ENCODE measurements at places on chromosomes 13 and 19.

DNA sequence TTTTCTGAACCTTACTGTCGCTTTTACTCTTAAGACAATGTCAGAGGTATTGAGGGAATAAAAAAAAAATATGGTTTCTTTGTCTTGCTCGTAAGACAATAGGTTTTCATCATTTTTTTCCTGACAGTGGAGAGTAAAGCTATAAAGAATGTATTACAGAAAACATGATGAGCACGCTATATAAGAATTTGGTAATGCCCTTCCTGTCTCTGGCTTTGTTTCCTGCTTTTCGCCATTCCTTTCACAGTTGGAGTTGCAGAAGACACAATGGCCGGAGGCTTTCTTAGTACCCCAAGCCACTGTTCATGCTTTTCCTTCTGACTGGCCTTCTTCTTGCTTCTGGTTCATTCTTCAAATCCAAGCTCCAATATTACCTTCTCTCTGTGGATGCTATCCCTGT is 101.0 kb upstream of the DACH1 start:
- no peak for DNase-seq

- no peak for DNase-seq
Observed at GRCh38 chr13:88932950-88933349, 1261.8 kb downstream of the SLITRK5 start.

- no peak for DNase-seq
Observed at GRCh38 chr19:5823579-5824281, 15.8 kb downstream of the FUT6 start.

DNA sequence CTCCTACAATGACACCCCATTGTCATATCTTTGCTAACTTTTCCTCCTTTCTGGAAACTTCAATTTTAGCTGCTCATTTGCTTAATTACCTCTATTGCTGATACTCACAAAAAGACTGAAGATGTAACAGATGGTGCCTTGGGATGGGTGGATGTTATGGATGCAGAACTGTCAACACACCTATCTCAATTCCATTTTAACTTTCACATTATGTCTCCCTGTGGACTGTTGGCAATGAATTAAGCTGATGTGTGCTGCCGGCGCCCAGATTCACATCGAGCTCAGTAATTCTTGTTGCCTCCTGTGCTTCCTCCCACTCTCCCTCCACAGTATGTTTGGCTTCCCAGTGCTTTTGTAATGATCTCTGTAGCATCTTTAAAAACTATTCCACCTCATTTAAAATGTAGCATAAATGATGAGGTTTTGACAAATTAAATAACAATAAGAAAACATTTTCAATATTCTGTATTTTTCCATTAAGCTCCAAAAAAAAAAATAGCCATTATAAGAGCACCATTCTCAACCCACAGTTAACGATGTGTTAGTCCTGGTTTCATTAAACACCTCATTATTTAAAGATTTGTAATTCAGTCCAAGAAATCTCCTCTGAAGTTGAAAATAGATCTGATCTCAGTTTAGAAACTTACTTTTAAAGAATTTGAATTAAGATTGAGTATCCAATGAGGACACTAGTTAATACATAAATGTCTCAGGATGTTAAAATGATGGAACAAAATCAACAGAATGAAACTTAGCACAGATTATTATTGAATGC is 99.9 kb upstream of the FAM216B start:
- DNase-seq, result no peak

DNA sequence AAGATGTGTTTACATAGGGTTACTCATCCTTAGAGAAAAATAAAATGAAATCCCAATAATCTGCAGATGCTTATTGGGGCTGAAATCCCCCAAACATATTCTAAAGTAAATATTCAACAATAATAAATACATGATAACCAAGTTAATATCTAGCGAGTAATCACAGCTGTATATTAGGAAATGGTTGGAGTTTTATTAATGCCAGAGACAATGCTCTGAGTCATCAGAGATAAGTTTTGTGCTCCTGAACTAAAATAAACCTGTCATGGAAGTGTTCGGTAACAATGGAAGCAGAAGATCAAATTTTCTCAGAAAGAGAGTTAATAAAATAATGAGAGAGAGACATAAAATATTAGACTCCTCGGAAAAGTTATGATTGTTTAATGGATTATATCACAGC is 31.4 kb downstream of the FLT1 start:
- no peak for DNase-seq

DNA sequence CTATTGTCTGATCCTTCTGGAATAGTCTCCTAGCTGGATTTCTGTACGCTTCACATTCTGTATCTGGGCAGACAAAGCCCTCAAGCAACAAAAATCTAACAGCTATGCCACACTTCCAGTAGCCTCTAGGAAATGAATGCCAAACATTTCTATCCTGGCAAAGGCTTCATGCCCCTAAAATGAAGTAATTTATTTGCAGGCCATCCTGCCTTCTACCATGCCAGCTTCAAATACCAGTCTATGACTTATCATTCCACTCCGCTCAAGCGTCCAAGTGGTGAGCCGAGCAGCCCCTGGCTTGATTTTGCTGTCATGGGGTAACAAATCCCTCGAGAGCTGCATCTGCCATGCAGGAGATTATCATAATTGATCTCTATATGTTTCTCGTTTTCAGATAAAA is 86.9 kb downstream of the LHFPL6 start:
- no peak for DNase-seq

- DNase-seq, result no peak
Observed at GRCh38 chr13:50485979-50486935, 357.2 kb downstream of the DLEU7 start.

- no peak for DNase-seq
Observed at GRCh38 chr13:38850868-38851626, 139.6 kb downstream of the STOML3 start.

- no peak for DNase-seq
Observed at GRCh38 chr13:39554371-39554770, 48.6 kb downstream of the LHFPL6 start.

- no peak for DNase-seq
Observed at GRCh38 chr13:89212186-89212585, 1541.0 kb downstream of the SLITRK5 start.

GRCh38 chr13:33509642-33510229 is 224.2 kb upstream of the STARD13 start:
- no peak for DNase-seq

DNA sequence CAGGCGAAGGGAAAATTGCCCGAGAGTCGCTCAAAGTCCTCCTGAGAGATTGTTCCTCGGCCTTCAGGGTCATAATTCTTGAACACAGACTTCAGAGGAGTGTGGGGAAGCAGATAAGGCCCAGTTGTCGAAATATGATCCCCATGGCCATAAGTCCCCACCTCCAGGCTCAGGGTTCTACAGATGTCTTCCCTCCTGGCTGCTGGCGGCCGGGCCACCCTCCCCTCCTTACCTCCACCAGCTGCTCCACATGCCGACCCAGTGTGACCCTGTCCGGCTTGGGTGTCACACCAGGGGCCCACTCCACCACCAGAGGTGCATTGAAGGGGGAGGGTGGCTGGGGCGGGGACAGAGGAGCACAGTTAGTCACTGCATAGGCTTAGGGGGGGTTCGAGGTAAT is 10.1 kb downstream of the FAM98C start:
- no peak for DNase-seq

DNA sequence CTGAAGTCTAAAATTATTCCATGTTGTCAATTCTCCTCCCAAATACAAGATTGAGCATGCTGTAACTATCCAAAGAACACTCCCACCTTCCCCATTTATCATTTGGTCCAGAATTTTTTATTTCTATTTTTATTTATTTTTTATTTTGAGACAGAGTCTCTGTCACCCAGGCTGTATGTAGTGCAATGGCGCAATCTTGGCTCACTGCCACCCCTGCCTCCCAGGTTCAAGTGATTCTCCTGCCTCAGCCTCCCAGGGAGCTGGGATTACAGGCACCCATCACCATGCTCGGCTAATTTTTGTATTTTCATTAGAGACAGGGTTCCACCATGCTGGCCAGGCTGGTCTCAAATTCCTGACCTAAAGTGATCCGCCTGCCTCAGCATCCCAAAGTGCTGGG is 306.8 kb downstream of the KLF12 start:
- no peak for DNase-seq

GRCh38 chr19:53792721-53793433 is 31.2 kb downstream of the NLRP12 start:
- peak; percentile 65 for DNase-seq
